ENCODE measurements at places on chromosomes 7 and 10. TPM values are rescaled to one million over a fixed set of nuclear protein-coding genes. Genes with fewer than 3 reads are reported as not detected.
A peak's percentile ranks its signal among the peaks of the same experiment; 100 is the strongest.

The RELN gene
- not detected for total RNA-seq

The FAM13C gene
- total RNA-seq, result not detected

The PRKG1 gene
- not detected for total RNA-seq

DNA sequence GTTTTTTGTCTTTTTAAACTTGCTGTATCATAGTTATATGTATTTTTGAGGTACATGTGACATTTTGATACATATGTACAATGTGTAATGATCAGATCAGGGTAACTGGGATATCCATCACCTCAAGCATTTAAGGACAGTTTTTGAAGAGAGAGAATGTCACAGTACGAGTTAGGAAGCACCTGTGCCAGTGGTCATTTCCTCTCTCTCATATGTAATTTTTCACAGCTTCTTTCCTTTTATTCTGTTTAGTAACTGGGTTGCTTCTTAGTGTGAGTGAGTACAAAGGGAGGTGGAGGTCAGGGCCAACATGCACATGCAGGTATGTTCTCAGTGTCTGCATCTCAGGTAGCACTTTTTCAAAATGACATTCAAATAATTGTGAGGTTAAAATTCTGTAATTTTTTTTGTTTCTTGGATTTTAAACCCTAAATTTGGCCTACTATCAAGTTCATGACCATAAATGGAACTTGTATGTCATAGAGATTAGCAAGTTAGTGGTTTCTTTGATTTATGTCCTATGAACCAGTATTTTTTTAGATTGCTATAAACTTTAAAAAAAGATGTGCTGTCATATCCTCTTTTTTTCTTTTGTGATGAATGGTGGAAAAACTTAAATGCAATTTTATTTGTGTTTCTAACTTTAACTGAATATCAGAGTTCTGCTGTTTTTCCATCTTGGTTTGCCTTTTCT is 42.7 kb downstream of the SNX10 start:
- ATAC-seq, result no peak

DNA sequence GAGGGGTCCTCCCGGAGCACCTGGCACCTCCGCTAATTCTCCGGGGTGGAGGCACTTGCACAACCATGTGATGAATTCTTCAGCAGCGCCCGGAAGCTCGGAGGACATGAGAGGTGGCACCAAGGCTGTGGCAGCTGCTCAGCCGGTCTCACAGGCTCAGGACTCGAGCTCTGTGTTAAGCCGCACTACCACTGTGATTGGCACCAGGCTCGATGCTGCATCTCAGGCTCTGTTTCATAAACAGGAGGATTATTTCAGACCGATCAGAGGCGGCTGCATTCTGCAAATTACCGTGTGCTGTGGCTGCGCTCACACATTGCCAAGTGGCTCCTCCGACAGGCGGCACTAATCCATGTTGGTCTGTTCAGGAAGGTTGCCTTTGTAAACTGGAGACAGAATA is 495.2 kb downstream of the DNAJB6 start:
- no peak for ATAC-seq

DNA sequence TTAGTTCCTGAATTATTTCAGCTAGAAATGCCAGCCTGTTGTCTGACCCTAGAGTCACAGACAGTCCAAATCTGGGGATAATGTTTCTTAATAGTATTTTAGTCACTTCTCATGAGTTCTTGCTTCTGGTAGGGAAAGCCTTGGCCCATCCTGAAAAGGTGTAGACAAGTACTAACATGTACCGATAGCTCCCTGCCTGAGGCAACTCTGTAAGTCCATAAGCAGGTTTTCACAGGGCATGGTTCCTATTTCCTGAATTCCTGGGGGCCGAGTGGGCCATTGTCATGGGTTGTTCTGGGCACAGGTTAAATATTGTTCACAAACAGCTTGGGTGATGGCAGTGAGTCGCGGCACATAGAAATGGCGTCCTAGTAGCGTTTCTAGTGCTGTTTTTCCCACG is 3.1 kb upstream of the ZNF117 start:
- ATAC-seq, result no peak

DNA sequence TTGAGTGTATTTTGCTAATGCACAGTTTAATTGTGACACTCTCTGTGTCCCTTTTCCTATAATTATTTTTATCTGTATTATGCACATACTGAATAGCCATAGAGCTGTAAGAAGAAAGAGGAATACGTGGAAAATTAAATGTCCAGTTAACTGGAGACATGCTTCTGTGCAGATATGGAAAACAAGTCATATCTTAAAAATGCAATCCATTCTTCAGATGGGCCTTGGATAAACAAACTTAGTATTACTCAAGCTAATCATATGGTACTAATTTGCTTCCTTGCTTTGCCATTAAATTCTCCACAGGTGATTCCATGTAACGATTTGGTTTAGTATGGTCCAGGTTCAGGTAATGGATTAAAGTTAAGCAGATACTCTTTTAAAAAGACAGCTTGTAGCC is 201.2 kb upstream of the CELF2 start:
- ATAC-seq, result no peak

- no peak for ATAC-seq
These were observed 69.5 kb upstream of the IL6 start for GRCh38 chr7:22657479-22657878.

DNA sequence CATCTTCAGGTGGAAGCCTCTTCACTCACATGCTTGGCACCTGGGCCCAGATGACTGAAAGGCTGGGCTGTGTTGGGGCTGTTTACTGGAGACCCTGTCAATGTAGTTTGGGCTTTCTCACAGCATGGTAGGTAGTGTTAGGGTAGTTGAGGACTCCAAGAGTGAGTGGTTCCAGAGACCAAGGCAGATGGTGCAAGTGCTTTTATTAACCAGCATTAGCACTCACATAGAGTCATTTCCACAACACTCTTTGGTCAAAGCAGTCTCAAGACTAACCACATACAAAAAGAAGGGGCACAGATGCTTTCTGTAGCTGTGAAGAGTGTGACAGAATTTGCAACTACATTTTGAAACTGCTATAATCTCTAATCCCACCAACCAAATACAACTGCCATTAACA is 135.0 kb downstream of the RTKN2 start:
- ATAC-seq, result peak; percentile 56

DNA sequence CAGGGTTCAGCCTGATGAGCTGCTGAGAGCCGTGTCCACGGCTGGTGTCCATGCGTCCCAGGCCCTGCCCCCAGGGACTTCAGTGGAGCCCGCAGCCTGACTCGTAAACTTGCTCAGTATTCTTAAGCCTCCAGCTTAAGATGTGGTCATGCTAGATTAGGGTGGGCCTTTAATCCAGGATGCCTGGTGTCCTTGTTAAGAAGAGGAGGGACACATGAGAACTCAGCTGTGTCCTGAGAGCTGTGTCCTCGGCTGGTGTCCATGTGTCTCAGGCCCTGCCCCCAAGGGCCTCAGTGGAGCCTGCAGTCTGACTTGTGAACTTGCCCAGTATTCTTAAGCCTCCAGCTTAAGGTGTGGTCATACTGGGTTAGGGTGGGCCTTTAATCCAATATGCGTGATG is 23.0 kb downstream of the DOCK1 start:
- no peak for ATAC-seq

GRCh38 chr10:43145311-43145710 is 7.1 kb downstream of the CSGALNACT2 start:
- ATAC-seq, result no peak

- ATAC-seq, result peak; percentile 64
These were observed 5.8 kb upstream of the C1GALT1 start for GRCh38 chr7:7176406-7177043.

DNA sequence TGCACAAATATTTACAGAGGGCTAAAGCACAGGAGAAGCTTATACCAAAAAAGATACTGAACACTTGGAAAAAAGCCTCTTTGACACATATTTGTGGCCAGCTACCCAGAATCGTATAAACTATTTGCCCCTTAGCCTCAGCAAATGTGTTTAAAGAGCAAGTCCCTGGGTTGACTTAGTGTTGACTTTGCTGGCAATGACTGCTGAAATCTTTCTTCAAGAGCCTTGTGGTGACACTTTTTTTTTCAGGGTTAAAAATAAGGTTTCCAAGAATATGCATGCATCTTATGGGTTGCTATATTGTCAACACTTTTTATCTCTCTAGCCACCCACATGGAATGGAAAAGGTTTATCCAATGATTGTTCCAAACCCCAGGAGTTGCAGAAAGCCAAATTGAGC is 14.9 kb upstream of the PLEKHS1 start:
- ATAC-seq, result no peak

DNA sequence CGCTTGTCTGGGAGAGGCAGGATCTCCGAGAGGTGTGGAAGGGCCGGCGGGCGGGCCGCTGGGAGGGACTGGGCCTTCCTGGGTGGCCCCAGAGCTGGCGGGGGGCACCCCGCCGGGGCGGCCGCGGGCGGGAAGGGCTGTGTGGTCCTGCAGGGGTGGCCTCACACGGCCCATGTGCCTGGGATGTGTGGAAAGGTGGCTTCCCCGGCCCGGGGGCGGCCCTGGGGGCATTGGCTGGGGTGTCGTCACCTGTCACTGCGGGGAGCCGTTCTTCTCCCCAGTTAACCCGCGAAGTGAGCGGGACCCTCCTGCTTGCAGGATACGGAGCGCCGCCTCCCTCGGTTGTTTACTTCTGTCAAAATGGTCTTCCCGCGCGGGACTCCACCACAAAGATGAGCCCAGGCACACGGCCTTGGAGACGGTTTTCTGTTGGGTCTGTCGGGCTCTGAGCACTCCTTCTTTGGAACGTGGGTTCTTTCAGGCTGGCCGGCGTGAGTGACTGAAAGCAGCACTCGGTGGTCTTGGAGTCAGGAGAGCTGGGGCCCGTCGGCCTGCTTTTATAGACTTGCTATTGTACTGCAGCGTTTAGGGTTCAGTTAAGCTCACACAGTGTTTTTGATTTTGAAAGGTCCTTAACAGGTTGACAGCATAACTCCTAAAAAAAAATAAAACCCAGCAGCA is 700 bp downstream of the SMC3 start:
- peak; percentile 46 for ATAC-seq
